Fibroblast of skin of left biceps (primary cell): ENCODE measurements at places on chromosomes 13 and 19.

DNA sequence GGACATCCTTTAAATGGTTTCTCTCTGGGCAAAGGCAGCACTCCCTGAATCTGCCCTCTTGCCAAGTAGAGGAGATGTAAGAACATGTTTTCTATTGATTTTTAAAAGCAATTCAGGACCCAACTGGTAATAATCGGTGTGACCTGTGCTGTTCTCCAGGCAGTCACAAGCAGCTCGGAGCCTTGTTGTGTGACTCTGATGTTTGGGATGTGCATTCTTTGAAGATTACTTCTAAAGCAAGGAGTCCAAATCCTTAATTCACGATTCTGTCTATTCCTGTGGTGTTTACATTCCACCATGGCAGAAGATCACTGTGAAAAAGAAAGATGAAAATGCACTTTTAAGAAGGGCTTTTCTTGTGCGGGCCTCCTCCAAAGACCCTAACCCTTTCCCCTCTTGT, 122.3 kb upstream of the ZNF536 start:
- DNase-seq = no peak

GRCh38 chr19:47991191-47991808, 670 bp downstream of the BSPH1 start:
- no peak for DNase-seq

- no peak for DNase-seq
These were observed 525.1 kb downstream of the LMO7 start for GRCh38 chr13:76160961-76161925.

GRCh38 chr13:99165753-99166587, 34.7 kb upstream of the UBAC2 start:
- no peak for DNase-seq

DNA sequence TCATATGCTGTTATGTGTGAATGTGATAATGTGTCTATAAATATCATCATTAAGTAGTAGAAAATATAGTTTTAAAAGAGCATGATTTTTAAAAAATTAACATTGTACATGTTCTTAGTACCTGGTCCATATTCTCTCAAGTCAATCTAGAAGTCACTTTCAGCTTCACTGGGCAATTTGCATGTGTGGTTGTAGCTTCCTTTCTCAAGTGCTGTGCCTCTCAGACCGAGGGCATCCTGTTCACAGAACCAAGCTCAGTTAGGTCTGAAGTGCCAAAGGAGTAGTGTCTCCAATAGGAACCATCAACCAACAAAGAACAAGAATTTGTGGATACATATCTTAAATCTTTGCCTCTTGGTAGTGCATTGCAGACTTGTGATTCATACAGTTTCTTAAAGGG, 541.8 kb upstream of the SLC10A2 start:
- DNase-seq = no peak

DNA sequence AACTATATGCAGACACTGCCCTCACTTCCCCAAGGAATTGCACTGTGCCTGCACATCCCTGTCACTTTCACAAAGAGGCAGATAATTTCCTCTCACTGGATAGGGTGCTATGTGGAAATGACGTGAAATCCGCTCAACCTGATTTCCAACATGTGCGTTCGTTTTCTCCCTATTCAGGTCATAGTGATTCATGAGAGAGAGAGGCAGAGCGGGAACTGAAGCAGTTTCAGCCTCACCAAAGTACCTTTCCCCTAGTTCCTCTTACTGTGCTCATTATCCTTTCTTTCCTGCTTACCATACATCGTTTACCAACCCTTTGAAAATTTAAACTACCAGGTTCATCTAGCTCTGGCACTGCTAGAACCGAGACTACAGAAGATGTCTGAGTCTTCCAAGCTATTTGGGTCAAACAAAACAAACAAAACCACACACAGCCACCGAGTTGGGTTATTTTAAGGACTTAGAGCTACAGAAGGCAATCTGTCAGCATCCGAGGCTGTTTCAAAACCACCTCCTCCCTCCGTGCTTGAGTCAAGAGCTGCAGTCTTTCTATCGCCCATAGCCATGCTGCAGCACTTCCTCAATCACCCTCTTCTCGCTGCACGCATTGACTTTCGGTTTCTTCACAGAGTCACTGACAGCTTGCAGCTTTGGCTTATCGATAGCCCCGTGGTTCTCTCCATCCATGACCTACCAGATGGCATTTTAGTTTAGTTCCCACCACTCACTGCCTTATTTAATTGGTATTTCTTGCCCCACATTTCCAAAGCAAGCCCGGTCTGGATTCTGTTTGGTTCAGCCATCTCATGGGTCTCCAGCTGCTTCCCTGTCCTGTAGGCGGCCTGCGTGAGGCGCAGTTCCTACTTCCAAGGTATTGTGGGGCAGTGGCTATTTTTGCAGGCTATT, 1395.8 kb downstream of the EFNB2 start:
- no peak for DNase-seq

DNA sequence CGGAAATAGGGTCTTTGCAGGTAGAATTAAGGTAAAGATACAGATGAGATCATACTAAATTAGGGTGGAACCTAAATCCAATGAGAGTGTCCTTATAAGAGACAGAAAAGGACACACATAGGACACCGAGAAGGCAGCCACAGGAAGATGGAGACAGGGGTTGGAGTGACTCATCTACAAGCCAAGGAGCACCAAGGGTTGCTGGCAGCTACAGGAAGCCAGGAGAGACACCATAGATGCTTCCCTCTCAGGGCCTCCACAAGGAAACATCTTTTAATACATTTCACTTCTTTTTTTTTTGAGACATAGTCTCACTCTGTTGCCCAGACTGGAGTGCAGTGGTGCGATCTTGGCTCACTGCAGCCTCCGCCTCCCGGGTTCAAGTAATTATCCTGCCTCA, 10.1 kb downstream of the TMEM143 start:
- no peak for DNase-seq

DNA sequence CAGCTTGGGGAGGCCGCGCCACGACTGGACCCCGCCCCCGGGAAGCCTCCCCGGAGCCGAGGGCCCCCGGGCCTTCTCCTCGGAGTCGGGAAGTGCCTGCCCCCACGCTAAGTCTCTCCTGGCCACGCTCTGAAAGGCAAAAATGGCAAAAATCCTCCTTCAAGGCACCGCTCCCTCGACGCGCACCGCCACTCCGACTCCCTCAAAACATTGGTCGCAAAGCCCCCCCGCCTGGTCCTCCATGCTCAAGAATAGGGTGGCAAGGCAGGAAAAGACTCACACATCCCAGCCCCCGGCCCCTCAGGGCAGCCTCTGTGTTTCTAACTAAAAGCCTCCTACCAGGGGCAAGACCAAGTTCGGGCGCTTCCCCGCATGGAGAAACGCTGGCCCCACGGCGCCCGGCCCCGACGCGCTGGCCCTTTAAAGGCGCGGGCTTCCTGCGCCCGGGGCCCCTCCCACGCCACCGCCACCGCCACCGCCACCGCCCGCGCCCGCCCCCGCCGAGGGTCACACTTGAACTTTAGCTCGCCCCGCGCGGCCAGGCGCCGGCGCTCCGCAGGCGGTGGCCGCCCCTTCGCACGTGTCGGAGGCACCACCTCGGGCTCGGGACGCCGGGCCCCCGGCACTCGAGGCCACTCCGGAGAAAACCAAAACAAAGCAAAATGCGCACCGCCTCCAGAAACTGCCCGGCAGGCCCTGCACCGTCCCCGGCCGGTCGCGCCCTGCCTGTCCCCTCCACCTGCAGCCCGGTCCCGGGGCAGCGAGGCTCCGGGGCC, 1.9 kb downstream of the FOXO1 start:
- no peak for DNase-seq

DNA sequence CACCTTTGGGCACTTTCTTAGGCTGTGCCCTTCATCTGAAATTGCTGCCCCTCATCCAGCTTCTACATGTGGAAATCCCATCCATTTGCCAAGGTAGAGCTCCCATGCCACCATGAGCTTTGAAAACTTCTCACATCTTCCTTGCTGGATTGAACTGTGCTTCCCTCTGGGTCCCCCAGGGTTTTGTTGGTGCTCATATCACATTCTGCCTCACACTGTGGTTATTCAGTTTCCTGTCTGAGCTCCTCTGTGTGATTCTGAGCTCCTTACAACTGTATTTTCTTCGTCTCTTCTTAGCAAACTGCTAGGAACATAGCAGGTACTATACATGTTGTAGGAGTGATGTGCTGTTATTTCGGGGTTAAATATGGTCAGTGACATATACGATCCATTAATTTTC, 74.9 kb upstream of the KL start:
- no peak for DNase-seq

- no peak for DNase-seq
These were observed at the start of gene NTF4 for GRCh38 chr19:49064768-49065611. TSS of gene NTF4 (minus strand) at chr19:49064818. CDS start at chr19:49061997, 2,821 bp downstream.

DNA sequence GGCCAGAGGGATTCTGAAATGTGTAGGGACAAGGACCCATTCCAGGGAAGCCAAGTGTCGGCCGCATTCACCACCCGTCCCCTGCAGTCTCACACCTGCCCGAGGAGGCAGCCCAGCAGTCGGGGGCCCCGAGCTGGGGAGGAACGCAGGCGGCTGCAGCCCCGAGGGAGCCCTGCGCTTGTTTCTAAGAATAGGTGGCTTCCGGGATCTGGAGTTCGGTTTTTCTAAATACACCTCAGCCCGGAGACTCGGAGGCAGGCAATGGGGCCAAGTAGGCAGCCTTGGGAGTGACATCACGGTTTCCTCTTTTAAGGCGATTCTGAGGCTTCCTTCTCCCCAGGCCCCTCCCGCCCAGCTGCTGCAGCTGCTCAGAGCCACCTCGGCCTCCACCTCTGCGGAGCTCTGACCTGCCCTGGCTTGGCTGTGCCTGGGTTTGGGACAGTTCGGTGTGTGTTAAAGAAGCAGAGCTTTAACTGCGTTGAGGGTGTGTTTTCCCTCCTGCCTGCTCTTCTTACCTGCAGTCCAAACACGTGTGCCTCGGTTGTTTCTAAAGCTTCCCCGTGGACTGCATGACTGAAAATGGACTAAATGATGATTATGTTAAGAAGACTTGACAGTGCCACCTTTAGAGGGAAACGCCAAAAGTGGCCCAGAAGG, 80.5 kb downstream of the COL4A2 start:
- DNase-seq = no peak

DNA sequence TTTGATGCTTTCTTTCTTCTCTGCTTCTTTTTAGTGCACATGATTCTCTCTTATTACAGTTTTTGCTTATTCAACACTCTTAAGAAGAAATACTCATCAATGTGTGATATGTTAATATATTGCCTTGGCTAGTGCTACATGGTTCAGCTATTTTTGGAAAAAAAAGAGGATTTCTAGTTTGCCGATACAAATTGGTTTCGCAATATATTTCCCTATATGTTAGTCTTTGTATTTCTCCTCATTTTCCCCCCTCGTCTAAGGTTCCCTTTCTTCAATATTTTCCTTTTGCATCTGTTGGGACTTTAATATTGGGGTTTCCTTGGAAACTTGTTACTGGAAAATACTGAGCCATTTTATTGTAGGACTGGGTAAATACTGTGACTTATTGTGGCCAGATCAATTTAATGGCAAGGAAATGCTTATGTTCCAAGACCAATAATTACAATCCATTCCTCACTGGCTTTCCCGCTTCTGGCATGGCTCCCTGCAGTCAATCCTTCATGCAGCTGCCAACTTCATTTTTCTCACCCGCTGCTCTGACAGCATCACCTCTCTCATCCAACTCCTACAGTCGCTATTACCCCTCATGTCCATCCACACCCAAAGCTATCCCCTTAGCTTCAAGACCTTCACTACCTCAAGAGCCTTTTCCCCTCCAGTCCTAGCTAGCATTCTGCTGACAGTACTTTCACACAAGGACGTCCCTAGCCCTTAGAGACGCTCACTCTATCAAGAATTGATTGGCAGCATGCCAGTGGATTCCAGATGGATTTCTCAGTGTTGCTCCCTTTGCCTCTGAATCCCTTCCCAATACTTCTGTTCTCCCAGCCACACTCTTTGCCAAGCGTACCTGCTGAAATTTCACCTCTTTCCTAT, 280.1 kb upstream of the TMTC4 start:
- DNase-seq = no peak

- no peak for DNase-seq
These were observed 35.7 kb upstream of the MATK start for GRCh38 chr19:3821857-3822364.

- no peak for DNase-seq
These were observed 2.1 kb downstream of the ZNF563 start for GRCh38 chr19:12331211-12331941.

DNA sequence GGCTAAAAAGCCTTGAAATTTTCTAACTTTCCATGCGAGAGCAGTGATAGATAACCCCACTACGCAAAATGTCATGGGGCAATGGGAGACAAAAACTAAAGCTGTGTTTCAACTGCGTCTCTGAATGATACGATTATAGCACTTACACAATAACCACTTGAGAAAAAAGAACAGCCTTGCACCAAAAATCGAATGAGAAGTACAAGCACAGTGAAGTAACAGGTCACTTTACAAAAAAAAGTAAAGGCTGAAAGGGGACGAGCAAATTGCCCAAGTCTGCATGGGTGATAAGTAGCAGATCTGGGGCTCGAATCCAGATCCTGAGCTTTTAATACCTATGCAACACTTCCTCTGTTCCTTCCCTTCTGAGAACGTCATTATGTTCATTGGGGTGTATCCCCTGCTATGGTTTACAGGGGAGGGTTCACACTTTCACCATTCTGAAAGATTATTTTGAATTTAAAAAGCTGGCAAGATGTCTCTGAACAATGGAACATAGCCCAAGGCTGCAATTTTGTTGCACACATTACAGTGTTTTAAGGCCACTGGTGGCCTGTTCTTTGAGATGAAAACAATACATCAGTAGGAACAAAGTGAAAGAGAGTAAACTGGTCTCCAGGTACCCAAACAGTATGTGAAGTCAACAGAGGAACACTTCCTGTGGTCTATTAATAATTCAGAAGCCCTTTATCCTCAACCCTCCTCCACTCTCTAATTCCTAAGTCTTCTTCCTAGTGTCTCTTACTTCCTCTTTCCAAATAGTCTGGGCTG, 3.2 kb downstream of the CPB2 start:
- no peak for DNase-seq

DNA sequence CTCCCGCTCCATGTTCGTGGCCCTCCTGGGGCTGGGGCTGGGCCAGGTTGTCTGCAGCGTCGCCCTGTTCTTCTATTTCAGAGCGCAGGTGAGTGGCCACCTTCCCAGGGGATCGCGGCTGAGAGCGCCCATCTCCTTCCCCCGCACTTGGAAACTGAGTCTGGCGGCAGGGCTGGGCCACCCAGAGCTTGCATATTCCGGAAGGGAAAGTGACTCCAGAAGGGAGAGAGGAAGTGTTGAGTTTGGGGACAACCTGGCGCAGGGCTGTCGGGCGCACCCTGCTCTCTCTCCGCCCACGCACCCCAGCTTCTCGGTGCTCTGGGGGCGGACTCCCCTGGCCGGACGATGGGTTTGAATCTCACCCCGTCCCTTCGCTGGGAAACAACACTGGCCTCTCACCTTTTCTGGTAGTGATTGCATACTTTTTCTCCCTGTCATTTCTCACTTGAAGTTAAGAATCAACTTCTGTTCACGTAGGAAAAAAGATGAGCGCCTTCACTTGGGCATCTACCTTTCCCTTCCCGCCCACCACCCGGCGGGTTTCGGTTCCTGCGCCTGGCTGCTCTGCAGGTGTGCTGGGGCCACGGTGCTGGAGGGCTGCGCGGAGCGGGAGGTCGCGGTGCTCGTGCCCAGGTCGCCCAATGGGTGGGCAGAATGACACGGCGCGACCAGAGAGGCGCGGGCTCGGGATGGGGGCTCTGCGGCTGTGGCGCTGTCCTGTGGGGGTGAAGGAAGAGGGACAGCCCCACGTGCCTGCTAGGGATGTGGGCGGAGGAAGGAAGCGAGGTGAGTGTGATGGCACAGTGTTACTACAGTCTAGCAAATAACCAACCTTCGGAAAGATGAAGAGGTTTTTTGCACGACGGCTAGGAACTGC, 721 bp downstream of the TNFSF11 start:
- no peak for DNase-seq
